ENCODE measurements at places on chromosomes 1 and 21.

GRCh38 chr1:201884425-201884824, 4.3 kb upstream of the SHISA4 start:
- no peak for DNase-seq

- no peak for DNase-seq
Measured at GRCh38 chr1:82899017-82899416, 1098.3 kb downstream of the ADGRL2 start.

- no peak for DNase-seq
Measured at GRCh38 chr1:98898940-98899339, 105.7 kb downstream of the PLPPR5 start.

DNA sequence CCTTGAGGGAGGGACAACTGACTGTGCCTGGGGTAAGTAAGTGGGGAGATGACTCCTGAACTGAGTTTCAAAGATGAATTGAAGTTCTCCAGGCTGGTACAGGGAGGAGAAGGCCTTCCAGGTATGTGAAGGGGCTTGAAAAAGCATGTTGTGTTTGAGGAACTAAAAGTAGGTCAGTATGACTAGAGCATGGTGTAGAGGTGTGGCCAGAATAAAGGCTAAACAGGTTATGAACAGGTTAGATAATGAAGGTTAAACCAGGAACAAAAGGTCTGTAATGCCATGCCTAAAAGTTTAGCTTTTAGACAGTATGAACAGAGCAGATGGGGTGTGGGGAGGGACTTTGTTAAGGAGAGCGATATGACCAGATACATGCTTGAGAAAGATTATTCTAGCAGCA, 7.3 kb upstream of the CLSPN start:
- DNase-seq = no peak

DNA sequence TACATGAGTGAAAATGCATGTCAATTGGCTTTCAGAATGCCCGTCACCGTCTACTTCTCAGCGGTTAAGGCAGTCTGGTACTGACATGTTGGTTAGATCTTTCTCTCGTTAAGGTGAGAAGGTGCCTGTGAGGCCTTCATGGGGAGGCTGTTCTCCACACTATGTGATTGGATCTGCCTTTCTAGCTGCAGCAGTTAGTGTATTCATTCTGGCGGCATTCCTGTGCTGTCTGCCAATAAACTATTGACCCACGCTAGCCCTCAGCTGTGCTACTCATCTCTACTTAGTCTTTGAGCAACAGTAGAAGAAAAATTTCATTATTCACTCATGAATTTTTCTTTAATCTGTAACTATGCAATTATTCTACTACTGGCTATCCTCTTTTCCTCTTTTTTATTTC, 32.0 kb downstream of the CCSAP start:
- no peak for DNase-seq

GRCh38 chr1:229017091-229017490, 253.8 kb upstream of the RAB4A start:
- DNase-seq = no peak

- DNase-seq = no peak
Measured at GRCh38 chr1:89565521-89565920, 40.9 kb downstream of the LRRC8B start.

DNA sequence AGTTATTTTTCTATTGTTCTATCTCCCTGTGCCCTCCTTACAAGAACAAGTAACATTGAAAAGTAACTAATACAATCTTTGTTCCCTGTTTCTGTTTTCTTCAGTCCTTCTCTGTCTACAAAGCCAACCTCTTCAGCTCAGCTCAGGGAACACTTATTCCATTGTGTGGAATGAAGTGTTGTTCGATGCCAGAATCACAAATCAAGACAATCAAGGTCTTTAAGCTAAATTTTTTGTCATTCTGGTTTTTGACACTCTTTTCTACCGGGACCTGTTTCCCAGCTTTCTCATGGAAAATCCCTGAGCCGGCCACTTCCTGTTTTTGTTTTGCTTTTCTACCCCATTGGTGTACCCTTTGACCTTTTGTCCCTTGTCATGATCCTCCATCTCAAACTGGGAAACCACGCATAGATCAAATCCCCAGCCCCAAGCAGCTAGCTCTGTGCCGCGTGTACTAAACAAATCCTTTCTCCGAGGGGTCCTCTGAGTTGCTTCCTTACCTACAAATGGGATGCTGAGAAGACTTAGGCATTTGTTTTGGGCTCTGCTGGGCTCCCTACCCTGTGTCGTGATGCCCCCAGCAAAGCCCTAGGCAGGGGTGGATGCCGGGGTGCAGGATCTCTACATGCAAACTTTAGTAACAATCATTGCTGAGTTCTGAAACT, 141.8 kb downstream of the TOMM20 start:
- no peak for DNase-seq

DNA sequence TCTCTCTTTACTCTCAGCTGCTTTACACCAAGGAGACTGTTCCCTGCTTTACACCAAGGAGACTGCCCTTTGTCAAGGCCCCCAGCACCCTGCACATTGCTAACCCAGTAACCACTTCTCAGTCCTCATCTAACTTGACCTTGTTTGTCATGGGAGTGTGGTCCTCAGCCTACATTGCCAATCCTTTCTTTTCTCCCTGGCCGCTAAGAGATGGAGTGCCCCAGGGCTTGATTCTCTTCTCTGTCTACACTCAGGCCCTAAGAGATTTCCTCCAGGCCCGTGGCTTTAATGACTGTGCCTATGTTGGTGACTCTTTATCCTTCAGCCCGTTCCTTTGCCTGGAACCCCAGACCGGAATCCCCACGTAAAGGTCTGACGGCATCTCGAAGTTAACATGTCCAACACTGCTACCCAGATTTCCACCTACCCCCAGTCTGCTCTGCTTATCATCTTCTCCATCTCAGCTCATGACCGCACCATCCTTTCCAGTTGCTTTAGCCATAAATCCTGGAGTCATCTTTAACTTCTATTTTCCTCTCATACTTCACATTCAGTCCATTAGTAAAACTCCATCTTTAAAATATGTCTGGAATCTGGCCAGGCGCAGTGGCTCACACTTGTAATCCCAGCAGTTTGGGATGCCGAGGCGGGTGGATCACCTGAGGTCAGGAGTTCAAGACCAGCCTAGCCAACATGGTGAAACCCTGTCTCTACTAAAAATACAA, 9.5 kb upstream of the SEMA4A start:
- DNase-seq = no peak

DNA sequence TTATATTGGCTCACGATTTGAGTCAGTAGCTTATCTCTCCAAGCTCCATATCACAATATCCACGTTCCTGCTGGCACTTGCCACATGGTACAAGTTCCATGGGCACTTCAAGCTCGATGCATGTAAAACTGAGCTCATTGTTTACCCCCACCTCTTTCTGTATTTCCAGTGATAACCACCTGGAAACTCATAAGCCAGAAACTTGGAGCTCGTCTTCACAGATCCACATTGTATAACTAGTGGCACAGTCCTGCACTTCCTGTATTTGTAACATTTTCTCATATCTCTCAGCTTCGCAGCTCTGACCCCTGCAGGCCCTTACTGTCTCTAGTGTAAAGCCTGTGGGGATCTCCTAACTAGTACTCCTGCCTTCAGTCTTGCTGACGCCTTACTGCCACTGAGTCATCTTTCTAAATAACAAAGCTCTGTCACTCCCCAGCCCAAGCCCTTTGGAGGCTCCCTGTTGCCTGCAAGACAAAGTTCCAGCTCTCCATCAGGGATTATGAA, 6.5 kb upstream of the C2CD4D start:
- DNase-seq = no peak

- no peak for DNase-seq
Measured at GRCh38 chr1:246434335-246434734, 72.7 kb downstream of the SMYD3 start.

GRCh38 chr1:230026572-230026971, 40.5 kb upstream of the GALNT2 start:
- no peak for DNase-seq

DNA sequence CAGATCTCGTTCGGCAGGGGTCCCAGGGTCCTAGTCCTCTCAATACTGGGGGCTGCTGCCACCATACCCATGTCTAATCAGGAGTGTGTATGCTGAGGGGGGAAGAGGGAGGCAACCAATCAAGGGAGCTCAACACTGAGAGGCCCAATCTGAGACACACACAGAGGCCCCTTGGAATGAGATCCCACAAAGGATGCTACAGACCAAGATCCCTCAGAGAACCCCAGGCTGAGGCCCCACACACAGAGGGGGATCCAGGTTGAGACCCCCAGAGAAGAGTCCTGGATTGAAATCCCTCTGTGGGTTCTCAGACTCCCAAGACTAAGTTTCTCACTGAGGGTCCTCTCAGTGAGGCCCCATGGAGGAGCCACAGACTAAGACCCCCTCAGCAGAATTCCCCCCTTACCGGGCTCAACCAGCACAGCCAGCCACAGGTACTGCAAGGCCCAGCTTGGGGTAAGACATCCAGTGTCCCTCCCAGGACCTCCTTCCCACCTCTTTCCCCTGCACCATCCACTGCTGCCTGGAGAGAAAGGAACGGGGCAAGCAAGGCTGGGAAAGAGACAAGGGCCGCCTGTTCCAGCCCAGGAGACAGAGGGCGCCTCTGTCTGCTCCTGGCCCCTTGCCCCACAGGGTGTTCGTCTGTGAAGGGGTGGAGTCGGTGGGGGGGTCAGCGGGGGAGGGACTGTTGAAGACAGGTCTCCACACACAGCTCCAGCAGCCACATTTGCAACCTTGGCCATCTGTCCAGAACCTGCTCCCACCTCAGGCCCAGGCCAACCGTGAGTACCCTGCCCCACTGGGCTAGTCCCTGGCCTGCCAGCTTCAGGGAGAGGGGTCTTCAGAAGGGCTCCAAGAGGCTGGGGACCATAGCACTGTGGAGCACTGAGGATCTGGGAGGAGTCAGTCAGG, at the start of gene S100A1:
Gene S100A1 (plus strand): TSS at position 720 of the 912 bp plus-strand sequence. CDS start 2,088 bp downstream, outside the sequence.
- DNase-seq = no peak

DNA sequence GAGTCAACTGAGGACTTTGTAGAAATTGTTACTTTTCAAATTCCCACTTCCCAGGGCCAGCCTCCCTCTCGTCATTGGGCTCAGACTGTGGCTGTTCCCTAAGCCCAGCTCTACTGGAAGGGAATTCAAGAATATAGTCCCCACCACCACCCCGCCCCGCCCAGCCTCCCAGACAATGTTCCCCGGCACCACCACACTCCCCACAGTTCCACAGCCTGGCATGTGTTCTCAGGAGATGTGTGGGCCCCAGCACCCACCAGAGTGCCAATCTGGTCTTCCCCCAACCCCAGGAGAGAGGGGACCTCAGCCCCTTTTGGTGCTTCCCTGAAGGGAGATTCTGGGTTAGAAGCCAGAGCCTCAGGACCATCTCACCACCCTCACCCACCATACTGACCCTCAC, 120.1 kb downstream of the SYT2 start:
- no peak for DNase-seq

GRCh38 chr1:69195136-69195535, 372.6 kb upstream of the LRRC7 start:
- no peak for DNase-seq

GRCh38 chr1:57638239-57638638, 214.4 kb upstream of the DAB1 start:
- DNase-seq = no peak

GRCh38 chr1:42765269-42765668, 1.6 kb downstream of the P3H1 start:
- no peak for DNase-seq

DNA sequence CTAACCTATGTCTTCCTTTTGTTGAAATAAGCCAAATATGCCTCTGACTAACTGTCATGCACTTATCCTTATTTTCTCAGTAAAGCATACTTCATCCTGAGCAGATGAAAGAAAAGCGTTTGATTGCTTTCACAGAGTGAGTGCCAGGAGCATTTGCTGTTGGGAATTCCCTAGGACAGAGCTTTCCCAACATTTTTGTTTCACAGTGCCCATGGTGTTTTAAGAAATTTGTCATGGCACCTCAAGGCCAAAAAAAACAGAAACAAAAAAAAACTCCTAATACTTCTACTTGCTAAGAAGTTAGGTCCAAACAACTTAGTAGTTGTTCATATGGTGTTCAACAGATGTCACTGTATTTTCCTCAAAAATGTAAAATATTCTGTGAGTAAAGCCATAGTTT, 120.8 kb upstream of the BMP8A start:
- no peak for DNase-seq

DNA sequence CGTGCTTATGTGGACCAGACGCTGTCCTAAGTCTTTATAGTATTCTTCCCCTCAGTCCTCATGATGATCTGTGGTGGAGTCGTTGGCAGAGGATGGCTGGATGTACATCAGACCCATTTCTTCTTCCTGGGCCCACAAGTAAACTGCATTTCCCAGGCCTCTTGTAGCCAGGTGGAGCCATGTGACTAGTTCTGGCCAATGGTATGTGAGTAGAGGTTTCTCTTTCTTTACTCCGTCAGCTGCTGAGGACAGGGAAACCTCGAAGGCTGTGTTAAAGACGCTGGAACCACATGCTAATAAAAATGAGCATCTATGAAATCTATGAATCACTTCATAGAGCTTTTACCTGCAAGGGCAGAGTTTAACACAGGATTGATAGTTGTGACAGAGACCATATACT, 18.7 kb upstream of the ZNF362 start:
- no peak for DNase-seq

DNA sequence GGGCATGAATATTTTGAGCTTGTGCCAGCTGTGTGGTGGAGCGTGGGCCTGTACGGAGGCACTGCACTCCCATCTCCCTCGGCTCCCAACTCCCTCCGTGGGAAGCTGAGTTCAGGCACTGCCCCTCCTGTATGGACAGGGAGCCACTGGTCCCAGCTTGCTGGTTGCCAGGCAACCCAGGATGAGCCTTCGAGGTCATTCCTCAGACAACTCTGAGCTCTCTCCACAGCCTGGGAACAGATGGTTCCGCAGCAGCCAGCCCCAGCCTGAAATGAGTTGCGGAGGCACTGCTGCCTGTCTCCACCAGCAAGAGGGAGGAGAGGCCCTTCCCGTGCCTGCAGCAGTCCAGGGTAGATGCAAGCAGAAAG, 58.4 kb upstream of the TENT5B start:
- peak; percentile 31 for DNase-seq

GRCh38 chr21:27021046-27021445, 54.2 kb upstream of the ADAMTS5 start:
- no peak for DNase-seq

DNA sequence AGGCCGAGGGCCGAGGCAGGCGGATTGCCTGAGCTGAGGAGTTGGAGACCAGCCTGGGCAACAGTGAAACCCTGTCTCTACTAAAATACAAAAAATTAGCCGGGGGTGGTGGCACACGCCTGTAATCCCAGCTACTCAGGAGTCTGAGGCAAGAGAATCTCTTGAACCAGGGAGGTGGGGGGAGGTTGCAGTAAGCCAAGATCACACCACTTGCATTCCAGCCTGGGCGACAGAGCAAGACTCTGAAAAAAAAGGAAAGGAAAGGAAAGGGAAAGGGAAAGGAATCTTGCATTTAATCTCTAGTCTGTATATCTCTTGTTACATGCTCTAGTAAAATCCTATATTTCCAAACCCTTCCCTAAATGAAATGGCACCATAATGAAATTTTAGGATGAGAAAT, 328.3 kb upstream of the ADGRL2 start:
- DNase-seq = no peak

GRCh38 chr1:162996261-162996660, 72.9 kb upstream of the RGS4 start:
- no peak for DNase-seq

DNA sequence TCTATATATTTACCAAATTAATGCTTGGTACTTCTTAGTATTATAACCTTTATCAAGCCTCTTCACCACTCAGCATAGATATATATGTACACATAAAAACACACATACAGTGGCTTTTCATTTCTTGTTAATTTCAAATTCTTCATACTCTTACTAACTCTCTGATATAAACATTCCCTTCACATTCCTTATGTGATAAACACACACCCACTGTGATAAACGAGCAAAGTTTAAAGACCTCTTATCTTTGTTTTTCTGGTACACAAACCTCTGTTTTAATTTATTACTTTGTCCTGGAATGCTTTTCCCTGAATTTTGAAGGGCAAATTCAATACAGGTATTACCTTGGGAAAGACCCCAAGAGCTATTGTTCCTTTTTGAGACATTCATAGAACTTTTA, 379.1 kb upstream of the TMPRSS15 start:
- DNase-seq = no peak

Measured in skin of body (tissue), 3 donors.